Stimulated activated CD4-positive, alpha-beta T cell treated with anti-CD3 and anti-CD28 coated beads, Interleukin-15, amount 100 ng/mL, for 48 hours (primary cell): ENCODE measurements at places on chromosomes 13 and 19.

- DNase-seq = no peak
These were observed 12.7 kb downstream of the FARP1 start for GRCh38 chr13:98155475-98156109.

- DNase-seq = no peak
These were observed 11.4 kb downstream of the PCCA start for GRCh38 chr13:100100115-100100879.

GRCh38 chr19:34662919-34663318, 14.0 kb downstream of the SCGB2B2 start:
- DNase-seq = peak; percentile 21

GRCh38 chr19:17326595-17326966, 8.1 kb downstream of the ANO8 start:
- DNase-seq = no peak

- DNase-seq = no peak
These were observed 22.0 kb upstream of the STOML3 start for GRCh38 chr13:39012608-39013007.

- DNase-seq = no peak
These were observed 688 bp downstream of the ZFP36 start for GRCh38 chr19:39407410-39407659.

DNA sequence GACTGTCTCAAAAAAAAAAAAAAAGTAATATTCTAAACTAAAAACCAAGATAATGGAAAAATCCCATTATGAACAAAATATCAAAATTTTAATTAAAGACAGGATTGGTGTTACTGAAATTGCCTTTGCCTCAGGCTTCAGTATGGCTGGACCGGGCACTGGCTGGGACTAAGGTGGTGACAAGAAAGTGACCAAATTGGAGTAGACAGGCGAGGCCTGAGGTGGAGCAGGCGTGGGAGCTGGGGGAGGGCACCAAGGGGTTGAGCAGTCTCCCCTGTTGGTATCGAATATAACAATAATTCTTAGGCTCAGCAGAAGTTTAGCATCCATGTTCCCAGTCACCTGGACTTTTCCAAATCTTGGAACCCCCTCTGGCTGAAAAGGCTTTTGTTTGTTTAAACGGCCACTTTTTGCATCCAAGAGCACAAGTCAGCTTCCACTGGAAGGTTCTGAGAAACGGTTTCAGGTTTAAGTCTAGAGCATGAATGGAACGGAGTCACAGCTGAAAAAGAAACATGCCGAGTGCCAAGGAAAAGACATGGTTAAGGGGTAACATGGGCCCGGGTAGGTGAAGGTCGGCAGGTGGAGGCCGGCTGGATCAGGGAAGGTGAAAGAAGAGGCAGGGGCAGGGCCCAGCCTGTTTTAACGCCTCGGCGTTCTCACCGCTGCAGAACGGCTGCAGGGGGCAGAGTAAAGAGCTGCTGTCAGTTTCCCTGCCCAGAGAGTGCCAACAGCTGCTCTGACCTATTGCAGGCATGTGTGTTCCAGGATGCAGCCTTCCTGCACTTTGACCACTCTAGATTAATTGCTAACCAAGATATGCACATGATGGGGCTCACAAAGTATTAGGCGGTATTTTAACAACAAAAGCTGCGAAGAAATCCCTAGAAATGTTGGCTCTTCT, 104.4 kb downstream of the TM9SF2 start:
- peak; percentile 24 for DNase-seq

DNA sequence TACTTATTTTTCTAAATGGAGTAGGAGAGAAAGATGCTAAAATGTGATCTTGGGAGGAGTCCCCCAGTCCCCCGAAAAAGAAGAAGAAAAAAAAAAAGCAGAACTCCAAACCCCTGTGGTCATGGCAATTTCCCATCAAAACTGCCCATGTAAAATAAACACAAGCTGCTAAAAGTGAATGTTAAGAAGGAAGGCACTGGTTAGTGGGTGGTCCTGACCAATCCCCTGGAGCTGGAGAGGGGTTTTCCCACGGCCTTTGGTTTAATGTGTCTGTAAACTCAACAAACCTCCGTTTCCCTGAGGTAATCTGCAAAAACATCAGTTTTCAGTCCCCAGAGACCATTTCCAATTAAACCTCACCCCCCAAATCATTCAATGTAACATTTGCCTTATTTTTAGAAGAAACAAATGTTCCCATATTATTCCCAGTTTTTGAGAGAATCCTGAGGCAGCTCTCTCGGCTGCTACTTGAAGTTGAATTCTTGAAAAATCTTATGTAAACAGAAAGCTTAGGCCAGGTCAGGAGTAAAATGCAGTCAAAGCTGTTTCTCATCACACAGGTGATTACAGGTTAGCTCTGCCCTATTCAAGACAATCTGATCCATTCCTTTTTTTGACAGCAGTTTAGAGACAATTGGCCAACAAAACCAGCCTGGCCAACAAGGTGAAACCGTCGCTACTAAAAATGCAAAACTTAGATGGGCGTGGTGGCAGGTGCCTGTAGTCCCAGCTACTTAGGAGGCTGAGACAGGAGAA, 17.0 kb downstream of the RAB3D start:
- DNase-seq = no peak

DNA sequence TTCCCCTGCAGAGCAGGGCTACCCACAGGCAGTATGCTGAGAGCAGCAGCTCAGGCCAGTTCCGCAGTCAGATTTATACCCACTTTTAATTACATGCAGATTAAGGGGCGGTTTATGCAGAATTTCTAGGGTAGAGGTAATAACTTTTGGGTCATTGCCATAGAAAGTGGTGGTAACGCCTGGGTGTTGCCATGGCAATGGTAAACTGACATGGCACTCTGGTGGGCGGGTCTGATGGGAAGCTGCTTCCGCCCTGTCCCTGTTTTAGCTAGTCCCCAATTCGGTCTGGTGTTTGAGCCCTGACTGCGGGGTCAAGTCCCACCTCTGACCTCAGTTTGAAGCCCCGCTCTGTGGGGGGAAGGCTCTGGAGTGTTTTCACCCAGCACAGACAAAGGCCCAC, 141.1 kb upstream of the VSTM2B start:
- no peak for DNase-seq

- DNase-seq = no peak
These were observed 29.9 kb upstream of the MUC16 start for GRCh38 chr19:9040131-9040530.

GRCh38 chr13:80444240-80445015, 103.5 kb upstream of the SPRY2 start:
- no peak for DNase-seq

GRCh38 chr19:38209152-38209551, 14.9 kb downstream of the DPF1 start:
- no peak for DNase-seq

- DNase-seq = peak; percentile 84
These were observed at the start of gene RAB3D for GRCh38 chr19:11339254-11340098. RAB3D (minus strand) TSS chr19:11339657; CDS start chr19:11337399, 2,258 bp downstream.

- no peak for DNase-seq
These were observed 59.8 kb downstream of the GGACT start for GRCh38 chr13:100528820-100529219.

DNA sequence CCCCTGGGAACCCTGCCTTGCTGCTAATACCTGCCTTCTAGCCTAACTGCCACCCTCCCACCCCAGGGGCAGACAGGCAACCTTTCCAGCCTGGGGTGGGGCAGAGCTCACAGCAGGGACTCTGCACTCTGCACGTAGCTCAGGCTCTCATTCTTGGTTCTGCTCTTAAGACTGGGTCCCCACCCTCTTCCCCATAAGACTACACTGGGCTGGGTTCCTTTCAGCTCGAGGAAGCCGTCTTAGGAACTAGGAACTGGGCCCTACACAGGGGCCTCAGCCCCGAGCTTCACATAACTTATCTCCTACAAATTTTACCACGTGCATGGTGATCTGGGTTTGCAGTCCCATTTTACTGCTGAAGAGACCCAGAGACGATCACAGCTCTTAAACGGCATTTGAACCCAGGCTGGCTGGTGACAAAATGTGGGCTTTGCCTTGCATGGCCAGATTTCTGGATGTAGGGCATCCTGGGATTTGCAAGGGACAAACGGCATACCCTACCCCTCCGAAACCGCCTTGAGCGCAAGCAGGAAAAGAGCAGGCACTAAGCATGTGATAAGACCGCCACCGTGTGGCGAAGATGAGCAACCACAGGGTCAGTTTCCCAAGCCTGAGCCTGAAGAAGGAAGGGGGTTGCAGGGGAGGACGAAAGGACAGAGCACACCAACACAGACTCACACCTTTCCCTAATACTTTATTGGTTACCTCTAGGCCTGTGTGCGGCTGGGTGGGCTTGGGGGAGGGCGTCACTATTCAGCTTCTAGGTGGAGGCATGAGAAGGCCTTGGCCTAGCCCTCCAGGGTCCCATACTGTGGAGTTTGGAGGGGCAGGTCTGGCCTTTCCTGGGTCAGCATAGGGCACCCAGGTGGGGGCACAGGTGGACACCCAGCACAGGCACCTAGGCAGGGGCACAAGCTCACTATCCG, 5.1 kb downstream of the JUNB start:
- peak; percentile 70 for DNase-seq

- DNase-seq = no peak
These were observed 3.5 kb downstream of the MYO9B start for GRCh38 chr19:17078920-17079709.

- no peak for DNase-seq
These were observed 746.6 kb downstream of the UQCRFS1 start for GRCh38 chr19:28466107-28467045.
